NCI-H345 (cell line): ENCODE measurements at places on chromosomes 6 and 20.

DNA sequence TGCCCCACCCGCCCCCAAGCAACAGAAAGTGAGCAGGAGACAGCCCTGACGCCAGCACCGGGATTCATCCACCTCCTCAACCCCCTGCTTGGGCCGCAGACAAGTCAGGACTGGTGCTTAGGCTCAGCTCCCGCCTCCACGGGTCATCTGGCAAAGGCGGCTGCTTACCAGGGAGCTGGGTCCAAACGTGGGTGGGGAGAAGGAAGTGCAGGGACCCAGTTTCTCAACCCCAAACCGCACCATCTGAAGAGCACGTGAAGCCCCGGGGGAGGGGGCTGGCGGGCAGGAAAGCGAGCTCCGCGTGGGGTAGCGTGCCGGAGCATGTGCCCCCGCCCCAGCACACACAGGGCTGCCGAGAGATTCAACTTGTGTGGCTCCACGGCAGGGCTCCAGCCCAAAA is 87.2 kb downstream of the BMP7 start:
- DNase-seq: no peak

DNA sequence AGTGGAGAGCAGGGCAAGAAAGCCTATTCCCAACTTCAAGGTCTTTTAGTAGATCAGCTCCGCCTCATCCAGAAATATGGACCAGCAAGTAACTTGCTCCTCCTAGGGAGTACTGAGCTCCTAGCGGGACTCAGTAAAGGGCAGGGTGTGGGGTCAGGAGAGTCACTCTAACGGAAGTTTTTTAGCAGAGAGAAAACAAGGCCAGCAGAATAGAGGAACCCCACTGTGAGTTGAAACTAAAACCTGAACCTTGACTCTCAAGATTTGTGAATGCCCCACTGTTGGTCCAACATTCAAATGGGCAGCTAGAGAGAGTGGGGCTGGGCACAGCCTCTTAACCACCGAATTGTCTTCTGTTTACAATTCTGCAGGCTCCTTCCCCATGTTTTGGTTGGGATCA is 244.8 kb downstream of the FARS2 start:
- DNase-seq: no peak

GRCh38 chr6:129662980-129663431 is 47.0 kb downstream of the ARHGAP18 start:
- DNase-seq: no peak

DNA sequence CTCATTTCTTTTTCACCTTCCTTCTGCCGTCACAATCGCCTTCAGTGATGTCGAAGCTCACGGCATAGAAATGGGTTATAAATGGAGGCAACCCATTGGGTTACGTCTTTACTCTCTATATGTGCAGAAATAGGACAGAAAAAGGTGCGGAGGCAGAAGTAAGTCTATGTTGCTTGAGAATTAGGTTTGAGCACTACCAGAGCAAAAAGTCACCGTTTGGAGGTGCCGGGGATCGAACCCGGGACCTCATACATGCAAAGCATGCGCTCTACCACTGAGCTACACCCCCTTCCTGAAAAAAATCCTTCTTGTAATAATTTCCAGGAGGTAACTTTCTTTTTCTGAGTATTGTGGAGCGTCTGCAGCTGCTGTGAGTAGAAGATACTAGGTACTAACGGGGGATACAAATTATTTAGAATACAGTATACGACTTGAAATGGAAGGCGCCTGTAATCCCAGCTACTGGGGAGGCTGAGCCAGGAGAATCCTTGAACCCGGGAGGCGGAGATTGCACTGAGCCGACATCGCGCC is 134.2 kb downstream of the TRIM27 start:
- DNase-seq: no peak

DNA sequence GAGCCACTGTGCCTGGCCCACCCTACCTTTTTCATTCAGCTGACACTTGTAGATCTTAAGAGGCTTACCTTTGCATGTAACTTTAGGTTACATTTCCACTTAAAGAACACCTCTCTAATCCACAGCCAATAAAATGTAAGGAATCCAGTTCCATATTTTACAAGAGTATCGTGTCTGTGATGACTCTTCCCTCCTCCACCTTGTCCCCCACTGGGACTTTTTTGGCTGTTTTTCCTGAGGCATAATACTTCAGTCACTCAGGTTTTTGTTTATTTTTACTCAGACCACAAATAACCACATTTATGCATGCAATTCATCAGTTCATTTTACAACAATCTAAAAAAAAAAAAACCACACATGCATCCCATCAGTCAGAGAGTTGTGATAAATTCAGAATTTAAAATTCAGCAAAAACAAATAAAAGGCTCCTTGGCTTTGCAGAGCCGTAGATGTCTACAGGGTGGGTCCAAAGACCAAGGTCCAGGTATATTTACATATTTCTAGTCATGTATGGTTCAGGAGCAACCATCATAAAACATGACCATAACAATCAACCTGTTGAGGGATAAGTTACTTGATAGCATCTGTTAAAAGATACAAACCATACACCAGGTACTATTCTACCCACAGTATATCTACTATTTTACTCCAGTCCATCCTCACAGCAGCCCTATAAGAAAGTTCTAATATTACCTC is 9.9 kb downstream of the ATXN1 start:
- DNase-seq: no peak

DNA sequence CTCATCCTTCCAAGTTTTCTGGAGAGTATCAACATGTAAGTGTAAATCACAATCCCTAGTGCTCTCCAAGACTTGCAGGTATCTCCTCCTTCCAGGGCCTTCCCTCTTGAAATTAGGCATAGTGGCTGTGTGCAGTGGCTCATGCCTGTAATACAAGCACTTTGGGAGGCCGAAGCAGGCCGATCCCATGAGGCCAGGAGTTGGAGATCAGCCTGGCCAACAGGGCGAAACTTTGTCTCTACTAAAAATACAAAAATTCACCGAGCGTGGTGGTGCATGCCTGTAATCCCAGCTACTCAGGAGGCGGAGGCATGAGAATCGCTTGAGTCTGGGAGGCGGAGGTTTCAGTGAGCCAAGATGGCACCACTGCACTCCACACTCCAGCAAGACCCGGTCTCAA is 9.4 kb upstream of the ANGPT4 start:
- no peak for DNase-seq
